ENCODE measurements at places on chromosomes 4 and X. TPM values are rescaled to one million over a fixed set of nuclear protein-coding genes. Genes with fewer than 3 reads are reported as not detected.

DNA sequence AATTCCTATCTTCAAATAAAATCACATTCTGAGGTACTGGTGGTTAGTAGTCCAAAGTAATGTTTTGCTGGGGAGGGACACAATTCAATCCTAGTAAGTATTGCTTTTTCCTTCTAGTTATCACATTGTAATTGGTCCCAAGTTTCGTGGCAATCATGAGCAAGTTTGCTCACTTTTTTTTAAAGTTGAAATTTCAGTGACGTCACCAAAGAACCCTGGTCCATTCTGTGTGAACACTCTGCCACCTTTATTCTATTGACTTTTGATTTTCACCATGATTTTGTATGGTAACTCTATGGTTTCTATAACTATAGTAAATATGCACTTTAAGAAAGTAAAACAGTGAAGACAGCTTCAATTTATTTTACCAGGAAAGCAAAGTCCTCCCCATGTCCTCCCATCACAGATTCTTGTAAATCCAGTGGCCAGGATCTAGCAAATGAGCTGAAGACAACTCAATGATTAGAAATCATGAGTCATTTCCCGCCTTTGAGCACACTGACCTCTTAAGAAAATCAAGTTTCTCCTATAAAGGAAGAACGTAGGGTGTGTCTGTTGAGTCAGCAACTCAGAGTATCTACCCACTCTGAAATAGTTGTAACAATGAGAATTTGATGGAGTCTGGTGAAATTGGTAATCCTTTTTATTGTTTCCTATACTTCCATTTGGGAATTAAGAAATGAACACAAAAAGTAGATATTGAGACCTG is 1306.6 kb upstream of the PABPC4L start:
- DNase-seq: no peak

- no peak for DNase-seq
Observed at GRCh38 chr4:159593681-159594080, 490.8 kb downstream of the RAPGEF2 start.

DNA sequence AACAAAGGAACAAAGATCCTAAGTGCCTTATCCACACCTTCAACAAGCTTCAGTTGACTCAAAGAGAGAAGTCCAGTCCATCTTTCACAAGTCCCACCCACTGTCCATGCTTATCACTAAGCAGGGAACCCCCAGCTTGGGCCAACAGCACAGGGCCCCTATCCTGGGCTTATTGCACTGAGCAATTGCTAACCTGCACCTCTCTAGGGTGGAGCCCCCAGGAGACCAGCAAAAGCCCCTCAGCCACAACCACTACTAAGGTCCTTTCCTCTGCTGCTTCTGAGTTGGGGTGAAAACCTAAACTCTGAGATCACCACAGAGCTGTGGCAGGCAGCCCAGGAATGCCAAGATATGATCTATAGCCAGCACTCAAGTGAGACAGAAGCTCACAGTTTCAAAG is 96.7 kb upstream of the PBDC1 start:
- peak; percentile 76 for DNase-seq

The SLC25A43 gene
- 10.8 TPM for total RNA-seq

DNA sequence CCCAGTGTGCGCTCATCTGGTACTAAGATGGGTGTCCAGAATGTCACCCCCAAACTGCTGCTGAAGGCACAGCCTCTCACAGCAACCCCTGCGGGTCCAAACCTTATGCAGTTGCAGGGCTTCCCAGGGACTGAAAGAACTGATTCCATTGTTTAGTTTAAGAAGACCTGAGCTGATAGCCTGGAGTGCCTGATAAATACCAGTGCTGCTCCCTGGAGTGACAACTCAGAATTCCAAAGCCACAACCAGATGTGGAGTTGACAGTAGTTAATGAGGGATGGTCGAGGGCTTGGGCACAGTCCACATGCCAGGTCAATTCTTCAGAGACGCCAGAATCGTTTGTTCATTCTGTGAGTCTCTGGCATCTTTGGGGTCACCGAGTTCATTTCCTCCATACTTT is 71.2 kb downstream of the LNX1 start:
- DNase-seq: no peak

The IL13RA2 gene
- total RNA-seq: not detected

- no peak for DNase-seq
Observed at GRCh38 chr4:174340714-174341113, 57.0 kb downstream of the CEP44 start.

The CTAG1A gene
- total RNA-seq: not detected

GRCh38 chrX:24259544-24260240 is 54.2 kb downstream of the SUPT20HL2 start:
- no peak for DNase-seq

DNA sequence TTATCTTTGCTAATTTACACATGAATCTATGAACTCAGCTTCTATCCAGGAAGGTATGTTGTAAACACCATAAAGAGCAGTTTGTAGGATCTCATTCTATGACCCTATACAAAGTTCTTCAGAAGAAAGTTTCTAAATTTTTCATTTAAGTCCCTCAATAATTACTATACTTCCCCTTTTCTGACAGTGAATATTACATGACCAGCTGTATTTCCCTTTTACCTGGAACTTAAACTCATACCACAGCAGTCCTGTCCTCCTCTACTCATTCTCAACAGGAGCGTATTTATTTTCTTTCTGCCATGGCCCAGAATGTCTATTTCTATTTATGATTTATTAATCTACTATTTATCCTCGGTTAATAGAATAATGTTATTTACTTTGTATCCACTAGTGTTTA is 15.8 kb downstream of the RASGEF1B start:
- DNase-seq: no peak

The TEC gene
- 0.13 TPM for total RNA-seq

DNA sequence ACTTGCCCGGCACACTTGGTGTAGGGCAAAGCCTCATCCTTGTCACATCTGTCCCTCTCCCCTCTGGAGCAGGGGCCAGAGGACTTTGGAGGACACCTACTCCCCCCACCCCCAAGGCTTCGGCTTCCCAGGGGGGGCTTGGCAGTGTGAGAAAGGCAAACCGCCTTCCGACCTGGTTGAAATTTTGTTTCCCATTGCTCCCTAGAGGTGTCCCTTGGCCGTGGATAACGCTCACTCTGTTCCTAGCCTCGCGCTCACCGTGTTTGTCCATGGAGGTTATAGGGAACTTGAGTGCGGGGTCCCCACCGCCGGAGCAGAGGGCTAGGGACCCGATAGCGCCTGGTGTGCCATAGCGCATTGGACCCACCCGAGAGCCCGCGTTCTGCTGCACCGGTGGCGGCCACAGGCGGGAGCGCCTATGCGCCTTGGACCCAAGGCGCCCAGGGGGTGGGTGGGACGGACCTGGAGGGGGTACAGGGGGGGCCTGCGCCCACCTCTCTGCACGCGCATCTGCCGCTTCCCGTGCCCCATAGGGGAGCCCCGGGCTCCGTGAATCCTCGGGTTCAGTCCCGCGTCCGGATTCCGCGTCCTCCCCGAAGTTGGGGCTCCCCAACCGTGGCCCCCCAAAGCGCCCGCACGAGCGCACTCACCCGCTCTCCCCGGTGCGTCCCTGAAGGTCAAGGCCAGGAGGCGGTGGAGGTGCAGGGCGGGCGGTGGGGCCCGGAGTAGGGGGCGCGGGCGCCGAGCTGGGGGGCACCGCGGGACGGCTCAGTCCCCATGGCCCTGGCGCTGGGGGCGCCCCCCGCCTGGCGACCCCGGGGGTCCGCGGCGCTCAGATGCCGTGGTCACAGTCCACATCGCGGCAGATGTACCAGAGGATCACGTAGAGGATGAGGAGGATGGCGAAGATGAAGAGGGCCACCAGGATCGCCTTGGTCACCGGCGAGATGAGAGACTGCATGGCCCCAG is 82.7 kb upstream of the DHRSX start:
- no peak for DNase-seq

The TMEM192 gene
- total RNA-seq: 17.6 TPM

GRCh38 chrX:133670383-133670782 is 255.1 kb upstream of the GPC4 start:
- no peak for DNase-seq

DNA sequence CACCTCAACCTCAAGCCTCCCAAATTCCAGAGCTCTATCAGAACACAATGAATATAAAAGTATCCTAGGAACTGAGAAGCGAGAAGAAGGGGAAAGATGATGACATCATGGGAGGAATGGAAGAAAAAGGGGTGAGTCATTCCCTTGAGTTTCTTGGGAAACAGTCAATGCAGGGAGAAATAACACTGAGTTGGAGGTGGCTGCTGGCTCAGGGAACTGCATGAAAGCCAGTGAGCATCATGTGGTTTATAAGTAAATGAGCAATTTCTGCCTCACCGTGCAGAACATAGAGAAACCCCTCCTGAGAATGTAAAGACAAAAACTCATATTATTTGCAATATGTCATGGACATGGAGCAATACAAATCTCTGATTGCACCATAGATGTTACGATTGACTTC is 73.3 kb downstream of the SHOX start:
- no peak for DNase-seq

The CXCL1 gene
- 132 TPM for total RNA-seq

- no peak for DNase-seq
Observed at GRCh38 chrX:118756101-118756500, 28.7 kb downstream of the IL13RA1 start.

DNA sequence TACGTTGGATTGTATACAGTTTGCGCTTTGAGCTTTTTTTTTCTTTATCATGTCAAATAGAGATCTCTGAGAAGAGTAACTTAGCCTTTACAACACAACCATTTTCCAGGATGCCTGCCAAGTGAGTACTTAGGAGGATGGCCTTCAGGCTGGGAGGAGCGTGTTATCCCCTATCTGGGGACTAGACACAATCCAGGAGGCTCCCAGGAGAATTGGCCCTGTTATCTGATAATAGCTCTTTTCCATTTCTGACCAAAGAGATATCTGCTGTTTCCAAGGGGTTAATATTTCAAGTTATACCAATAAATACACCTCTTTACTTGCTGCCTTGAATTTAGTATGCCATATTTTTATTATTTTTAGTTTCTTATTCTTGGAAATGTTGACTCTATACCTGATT is 169.5 kb upstream of the SMARCAD1 start:
- DNase-seq: no peak

The HS6ST2 gene
- 6.2 TPM for total RNA-seq

- peak; percentile 85 for DNase-seq
Observed at GRCh38 chrX:123731987-123732669, 724 bp downstream of the THOC2 start.

DNA sequence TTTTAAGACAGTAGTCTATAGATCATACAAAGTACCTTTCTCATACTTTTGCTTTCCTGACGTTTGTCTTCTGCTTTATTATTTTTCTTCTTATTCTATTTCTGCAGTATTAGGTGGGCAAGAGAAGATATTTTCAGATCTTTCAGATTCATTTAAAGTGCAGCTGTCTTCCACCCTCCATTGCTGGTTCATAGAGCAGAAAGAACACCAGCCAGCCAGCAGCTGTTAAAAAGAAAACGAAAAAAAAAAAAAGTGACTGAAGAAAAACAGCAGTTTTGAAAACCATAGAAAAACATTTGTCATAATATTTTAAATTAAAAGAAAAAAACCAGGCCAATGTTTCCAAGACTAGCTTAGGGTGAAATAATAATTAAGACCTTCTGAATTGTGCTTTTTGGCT is 42.9 kb downstream of the SMAD1 start:
- DNase-seq: no peak

- no peak for DNase-seq
Observed at GRCh38 chrX:21723084-21723483, 34.8 kb downstream of the SMPX start.

DNA sequence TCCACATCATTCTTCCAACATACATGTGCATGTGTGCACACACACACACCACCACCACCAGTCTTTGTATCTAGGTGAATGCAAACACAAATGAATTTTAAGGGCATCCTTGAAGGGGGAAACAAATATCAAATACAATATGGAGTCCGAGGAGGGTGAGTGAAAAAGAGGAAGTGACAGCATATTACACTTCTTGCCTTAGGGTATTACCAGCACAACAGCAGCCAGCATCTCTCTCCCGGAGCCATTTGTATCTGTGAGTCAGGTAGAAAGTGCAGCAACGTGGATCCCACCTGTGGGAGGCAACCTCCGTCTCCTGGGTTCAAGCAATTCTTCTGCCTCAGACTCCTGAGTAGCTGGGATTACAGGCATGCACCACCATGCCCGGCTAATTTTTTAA is 483.2 kb downstream of the SMARCA1 start:
- no peak for DNase-seq

Data from osteocyte (in vitro differentiated cells).